ENCODE measurements at places on chromosomes 6 and 20.

GRCh38 chr6:35727231-35727934 is 9.4 kb upstream of the ARMC12 start:
- no peak for DNase-seq

- DNase-seq = no peak
These were observed 40.5 kb downstream of the BEND6 start for GRCh38 chr6:56995347-56995902.

GRCh38 chr20:38062890-38063289 is 29.3 kb downstream of the RPRD1B start:
- no peak for DNase-seq

DNA sequence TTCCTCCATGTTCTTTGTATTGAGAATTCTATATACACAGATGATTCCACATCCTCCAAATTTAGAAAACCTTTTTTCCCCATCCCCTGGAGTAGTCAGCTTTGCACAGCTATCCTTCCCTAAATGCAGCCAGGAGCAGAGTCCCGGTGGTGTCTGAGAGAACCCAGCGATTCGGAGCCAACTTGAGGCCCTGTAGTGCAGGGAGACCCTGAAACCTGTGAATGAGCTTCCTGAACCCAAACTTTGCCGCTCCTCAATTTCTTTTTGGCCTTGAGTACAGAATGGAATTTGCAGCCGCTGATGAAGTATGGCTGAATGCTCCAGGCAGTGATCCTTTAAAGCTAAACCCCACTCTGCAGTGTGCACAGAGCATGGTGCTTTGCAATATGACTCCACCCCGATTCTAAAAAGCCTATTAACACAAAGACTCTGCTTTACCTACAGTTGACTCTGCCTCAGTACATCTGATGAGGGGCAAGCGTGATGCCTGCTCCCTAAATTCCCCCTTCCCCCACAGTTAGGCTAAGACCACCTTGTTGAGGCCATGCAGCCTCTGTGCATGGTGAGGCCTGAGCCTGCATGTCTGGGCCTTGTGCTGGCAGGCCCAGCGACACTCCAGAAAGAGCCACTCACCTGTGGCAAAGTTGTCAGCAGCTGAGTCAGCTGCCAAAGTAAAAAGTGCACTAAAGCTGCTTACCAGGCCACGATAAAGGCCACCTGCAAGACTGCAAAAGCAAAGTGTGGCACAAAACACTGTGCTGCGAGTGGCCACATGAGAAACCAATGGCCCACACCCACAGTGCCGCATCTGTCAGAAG is 82.1 kb downstream of the PLEKHG1 start:
- no peak for DNase-seq

DNA sequence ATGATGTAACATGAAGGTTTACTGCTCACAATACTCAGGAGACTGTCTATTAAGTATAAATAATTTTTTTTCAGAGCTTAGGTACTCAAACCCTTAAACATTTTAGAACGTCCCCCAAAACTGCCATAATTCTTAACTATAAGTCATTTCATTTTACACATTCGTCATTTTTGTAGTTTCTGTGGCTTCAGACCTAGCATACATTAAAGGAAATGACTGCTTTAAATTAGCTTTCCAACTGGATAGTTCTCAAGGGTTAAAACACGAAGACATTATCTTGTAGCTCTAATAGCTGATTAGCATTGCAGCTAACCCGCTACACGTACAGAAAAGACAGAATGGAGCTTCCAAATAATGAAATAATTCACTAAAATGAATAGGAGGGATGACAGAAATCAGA is 24.9 kb upstream of the PLN start:
- DNase-seq = no peak

- DNase-seq = no peak
These were observed 37.2 kb upstream of the PHACTR1 start for GRCh38 chr6:12679341-12679740.

DNA sequence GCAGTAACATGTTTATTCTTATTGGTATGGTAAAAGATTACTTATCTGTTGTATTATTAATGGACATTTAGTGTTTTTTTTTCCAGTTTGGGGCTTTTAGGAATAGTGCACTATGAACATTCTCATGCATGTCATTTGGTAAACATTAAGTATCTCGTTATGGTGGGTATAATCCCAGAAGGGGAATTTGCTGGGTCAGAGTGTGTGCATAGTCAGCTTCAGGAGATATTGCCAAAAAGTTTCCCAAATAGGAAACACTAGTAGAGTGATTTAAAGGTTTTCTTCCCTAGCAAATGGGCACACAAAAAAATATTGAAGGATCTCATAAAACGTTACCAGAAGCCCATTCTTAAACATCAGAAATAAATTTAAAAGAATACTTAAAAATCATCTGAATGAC is 25.2 kb upstream of the NHSL1 start:
- DNase-seq = no peak

- no peak for DNase-seq
These were observed 1163.6 kb upstream of the CITED2 start for GRCh38 chr6:140537834-140538705.

DNA sequence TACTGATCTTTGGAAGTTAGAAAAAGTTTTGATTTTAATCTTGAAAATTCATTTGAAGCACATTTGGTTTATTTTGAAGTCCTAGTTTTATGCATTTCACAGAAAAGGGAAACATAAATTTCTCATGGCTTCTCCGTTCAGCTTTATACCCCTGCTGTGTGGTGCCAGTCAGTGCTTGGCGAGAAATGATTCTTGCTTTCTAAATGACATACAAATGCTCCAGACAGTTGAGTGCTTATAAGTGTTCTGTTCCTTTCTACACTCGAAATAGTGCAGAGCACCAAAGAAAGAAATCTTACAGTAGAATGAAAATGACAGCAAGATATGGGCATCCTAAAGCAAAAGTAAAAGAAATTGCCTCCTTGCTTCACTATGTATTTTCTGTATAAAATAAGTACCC is 9.0 kb upstream of the ZNF292 start:
- no peak for DNase-seq

DNA sequence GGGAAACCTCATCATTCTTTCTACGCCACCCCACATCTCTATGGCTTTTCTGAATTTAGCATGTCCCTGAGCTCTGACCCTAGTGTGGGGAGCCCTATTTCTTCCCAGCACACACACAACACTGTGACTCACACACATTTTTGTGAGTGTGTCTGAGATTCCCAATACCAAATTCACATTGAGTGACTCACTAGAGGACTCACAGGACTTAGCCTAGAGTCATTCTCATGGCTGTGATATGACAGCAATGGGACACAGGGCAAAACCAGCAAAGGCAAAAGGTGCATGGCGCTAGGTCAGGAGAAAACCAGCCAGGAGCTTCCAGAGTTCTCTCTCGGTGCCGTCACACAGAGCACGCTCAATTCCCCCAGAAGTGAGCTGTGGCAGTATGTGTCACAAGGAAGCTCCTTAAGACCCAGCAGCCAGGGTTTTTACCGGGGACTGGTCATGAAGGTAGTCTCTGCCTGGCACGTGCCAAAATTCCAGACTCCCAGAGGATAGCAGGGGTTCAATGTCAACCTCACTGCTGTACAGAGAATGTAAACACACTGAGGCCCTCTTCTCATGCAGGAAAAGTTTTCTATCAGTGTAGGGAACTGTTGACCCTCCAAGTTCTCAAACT is 6.2 kb downstream of the CSTL1 start:
- DNase-seq = no peak

All from CD4-positive, alpha-beta T cell treated with Interleukin-6 at 100 ng/mL for 8 hours (primary cell).